ENCODE measurements at places on chromosomes 12 and 14.

DNA sequence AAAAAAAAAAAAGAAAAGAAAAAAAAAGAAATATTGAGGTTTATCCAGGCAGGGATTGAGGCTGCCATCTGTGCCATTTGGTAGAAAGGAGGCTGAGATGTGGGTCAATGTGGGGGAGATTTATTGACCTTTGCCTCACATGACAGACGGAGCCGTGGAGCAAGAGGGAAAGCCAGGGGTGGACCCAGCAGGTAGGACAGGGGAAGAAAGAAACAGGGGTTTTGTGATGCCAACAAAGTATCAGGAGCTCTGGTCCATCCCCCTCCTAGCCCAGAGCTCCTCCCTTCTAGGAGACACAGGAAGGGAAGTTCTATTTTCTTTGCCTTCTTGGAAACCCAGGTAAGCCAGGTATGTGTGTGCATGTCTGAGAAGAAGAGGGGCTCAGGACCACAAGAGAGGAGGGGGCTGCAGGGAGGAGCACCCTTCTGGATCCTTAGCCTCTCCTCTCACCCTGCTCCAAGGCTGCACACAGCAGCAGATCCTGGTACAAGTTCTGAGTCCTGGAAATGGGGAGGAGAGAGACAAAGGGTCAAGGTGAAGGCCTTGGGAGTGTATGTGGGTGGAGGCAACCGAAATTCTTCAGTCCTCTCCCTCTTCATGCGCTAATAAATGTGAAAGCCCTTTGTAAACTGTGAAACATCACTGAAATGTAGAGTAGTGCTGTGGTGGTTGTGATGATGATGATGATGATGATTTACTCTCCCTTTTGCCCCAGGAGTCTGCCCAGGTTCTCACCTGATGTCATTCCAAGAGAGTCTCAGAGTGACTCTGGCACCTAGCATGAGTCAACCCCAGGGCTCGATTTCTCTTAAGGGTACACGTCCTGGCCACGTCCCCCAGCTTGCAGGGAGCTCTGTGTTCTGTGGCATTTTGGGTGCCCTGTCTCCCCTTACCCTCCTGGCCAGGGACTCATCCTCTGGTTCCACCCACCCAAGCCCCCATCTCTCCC lies 26.3 kb downstream of the ZFP36L1 start:
- DNase-seq: no peak

GRCh38 chr12:120719072-120719471 lies 6.6 kb upstream of the ACADS start:
- DNase-seq: no peak

- no peak for DNase-seq
Observed at GRCh38 chr12:54390668-54391551, 6.4 kb upstream of the ZNF385A start.

- DNase-seq: peak; percentile 84
Observed at GRCh38 chr14:68774771-68775613, 17.9 kb downstream of the ZFP36L1 start.

- DNase-seq: no peak
Observed at GRCh38 chr12:52127683-52128450, 48.4 kb downstream of the SMIM41 start.

DNA sequence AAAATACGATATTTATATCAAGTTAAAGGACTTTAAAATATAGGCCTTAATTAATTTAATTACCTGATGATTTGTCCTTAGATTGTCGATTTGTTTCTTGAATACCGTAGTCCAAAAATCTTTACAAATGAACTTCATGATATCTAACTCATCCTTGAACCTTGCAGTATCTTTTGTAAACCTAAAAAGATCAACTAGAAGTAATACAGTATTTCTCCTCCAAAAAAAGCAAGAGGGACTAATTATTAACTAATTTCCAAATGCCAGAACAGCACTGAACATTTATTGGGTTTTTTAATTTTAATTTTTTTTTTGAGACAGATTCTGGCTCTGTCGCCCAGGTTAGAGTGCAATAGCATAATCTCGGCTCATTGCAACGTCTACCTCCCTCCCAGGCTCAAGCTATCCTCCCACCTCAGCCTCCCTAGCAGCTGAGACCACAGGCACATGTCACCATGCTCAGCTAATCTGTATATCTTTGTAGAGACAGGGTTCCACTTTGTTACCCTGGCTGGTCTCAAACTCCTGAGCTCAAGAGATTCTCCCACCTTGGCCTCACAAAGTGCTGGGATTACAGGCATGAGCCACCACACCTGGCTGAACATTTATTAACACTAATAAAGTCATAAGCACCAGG lies 11.8 kb downstream of the TRAPPC6B start:
- no peak for DNase-seq

DNA sequence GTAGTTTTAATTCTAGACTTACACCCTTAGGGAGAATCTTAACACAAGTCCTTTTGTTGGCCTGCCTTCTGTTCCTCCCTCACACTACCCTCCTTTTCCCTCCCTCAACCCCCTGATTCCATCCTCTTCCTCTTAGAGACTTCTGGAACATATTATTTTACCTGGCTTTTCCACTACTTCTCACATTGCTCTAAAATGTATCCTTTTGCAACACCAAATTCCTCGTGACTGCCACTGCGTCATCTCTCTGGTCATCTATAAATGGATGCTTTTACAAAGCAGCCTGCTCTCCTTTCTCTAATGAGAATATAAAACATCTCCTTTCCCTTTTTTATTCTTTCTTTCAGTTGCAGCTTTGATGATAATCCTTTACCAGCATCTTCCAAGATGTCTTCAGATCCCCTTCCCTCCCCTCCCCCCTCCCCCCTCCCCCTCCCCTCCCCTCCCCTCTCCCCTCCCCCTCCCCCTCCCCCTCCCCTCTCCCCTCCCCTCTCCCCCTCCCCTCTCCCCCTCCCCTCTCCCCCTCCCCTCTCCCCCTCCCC lies 93.6 kb downstream of the DIP2B start:
- peak; percentile 35 for DNase-seq

- DNase-seq: no peak
Observed at GRCh38 chr14:78450669-78451318, 280.6 kb downstream of the NRXN3 start.

DNA sequence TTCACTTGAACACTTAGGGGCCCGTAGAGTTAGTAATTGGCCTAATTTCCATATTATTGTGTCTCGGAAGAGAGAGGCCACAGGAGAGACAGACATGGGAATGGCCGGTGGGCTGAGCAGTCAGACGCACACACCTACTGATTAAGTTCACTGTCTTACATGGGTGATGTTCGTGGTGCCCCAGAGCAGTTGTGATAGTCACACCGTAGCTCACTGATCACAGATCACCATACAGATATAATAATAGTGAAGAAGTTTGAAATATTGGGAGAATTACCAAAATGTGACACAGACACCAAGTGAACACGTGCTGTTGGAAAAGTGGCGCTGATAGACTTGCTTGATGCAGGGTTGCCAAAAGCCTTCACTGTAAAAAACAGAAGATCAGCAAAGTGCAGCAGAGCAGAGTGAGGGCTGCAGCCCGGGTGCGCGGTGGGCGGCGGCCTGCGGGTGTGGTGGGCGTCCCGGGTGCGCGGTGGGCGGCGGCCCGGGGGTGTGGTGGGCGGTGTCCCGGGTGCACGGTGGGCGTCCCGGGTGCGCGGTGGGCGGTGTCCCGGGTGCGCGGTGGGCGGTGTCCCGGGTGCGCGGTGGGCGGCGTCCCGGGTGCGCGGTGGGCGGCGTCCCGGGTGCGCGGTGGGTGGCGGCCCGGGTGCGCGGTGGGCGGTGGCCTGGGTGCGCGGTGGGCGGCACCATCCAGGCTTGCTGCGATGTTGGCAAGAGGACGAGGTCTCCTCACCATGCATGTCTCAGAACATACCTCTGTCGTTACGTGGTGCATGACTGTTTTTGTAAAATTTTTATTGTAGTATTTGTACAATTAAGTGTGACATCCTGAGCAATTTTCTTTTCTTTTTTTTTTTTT lies 34.3 kb upstream of the TEX22 start:
- DNase-seq: peak; percentile 72

DNA sequence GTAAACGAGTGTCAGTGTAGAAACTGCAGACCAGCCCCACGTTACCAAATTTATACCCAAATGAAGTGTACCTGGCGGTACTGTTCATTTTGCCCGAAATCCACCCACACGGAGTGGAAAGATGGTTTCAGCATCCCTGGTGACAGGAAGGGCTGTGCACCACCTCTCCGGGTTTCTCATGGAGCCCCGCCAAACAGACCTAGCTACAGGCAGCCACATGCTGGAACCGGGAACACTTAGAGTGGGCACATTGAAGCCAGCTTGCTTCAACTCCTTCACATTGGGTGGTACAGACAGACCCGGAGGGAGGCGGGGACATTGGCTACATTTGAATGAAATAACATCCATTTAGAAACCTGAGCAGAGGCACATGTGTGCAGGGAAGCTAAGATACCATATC lies 84.4 kb downstream of the PPP2R5C start:
- DNase-seq: no peak

DNA sequence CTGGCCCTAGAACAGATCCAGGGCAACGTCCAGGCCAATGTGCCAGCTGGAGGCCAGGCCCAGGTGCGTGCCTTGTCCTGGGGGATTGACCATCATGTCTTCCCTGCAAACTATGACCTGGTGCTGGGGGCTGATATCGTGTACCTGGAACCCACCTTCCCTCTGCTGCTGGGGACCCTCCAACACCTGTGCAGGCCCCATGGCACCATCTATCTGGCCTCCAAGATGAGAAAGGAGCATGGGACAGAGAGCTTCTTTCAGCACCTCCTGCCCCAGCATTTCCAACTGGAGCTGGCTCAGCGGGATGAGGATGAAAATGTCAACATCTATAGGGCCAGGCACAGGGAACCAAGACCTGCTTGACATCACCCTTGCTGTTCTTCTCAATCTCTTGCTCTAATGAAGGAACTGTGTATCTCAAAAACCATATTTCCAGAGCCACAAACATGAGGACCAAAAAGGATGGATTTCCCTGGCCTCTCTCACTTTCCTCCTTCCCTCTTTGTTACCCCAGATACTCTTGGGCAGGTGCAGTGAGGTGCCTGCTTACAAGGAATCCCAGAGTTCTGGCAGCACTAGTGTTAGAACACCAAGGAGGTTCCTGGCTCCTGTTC lies 2.2 kb upstream of the TSFM start:
- no peak for DNase-seq

DNA sequence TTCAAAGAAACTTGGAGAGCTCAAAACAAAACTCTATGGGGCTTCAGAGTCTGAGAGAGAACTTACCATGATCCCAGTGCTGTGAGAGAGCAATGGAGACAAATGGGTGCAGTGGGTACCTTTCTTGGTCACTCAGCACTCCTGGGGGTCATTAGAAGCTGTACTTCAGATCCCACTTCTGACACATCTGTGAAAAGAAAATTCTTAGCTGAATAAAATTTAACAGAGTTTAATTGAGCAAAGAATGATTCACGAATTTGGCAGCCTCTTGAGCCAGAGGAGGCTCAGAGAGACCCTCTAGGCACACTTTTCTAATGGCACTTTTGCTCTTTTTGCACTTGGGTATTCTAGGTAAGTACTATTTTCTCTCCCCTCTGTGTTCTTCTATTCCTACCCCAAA lies 96.8 kb upstream of the SYT10 start:
- DNase-seq: no peak

- DNase-seq: no peak
Observed at GRCh38 chr14:92770484-92770883, 22.1 kb upstream of the LGMN start.

DNA sequence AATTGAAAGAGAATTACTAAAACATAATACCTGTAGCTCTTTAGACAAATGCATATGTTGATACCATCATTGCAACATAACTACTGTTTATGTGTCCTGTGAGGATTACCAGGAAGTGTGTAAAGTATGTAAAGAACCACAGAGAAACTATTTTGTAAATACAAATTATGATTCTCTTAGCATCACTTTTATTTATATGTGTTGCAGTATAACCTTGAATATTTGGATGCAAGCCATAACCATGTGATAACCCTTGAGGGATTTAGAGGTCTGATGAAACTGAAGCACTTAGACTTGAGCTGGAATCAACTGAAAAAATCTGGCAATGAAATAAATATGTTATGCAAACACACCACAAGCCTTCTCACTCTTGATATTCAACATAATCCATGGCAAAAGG lies 77.5 kb downstream of the LRRC9 start:
- no peak for DNase-seq

DNA sequence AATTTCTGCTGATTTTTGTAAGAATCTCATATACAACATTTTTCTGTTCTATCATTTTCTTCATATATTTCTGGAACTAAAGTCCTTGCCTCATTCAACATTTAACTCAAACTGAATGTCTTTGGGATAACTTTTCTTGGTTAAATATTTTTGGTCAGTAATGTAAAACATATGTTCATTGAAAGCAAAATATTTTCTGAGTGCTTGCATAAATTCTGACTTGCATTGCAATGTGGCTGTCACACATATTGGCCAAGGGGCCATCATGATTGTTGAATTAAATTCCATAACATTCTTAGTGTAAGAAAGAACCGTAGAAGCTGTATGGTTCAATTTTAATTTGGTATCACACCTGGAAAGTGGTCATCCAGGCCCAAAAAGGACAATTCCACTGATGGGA lies 369.4 kb downstream of the GALC start:
- no peak for DNase-seq

GRCh38 chr12:123237646-123238329 lies 4.6 kb downstream of the MTRFR start:
- peak; percentile 64 for DNase-seq

DNA sequence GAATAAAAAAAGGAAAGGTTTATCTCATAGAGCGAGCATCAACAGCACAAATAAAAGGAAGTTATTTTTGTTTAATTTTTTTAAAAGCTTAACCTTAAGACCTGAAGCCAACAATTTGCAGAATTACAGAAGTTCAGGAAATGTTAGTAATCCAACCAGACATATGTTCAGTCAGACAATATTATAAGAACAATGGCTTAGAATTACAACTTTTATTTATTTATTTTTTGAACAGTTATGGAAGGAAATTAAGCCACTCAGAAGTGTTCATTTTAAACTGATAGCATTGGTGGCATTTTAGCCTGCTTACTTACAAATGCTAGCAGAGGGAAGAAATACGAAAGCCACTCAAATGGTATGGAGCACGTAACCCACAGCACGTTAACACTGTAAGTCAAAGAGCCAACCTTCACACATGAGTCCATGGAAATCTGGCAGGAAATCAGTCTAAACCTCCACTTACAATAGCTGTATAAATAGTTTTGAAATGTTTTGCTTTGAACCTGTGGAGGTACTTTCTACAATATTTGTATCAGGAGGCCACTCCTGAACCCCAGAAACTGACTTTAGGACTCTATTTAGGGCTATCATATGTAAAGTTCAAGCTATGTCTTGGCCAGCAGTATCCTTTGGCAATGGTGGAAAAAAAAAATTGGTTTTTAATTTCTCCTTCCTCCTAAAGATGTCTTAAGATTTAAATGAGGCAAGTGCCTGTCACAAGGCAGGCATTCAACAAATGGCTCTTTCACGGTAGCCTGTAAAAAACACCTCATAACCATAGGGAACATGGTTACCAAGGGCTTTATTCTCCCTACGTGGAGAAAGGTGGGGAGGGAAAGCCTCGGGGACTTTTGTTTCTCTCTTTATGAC lies 102.3 kb downstream of the ITPR2 start:
- no peak for DNase-seq

GRCh38 chr12:70842136-70842535 lies 78.4 kb downstream of the PTPRR start:
- DNase-seq: no peak

Measured in IMR-90 (cell line).